ENCODE measurements at places on chromosomes 11 and 22.

- DNase-seq: no peak
These were observed 30.9 kb downstream of the CHEK2 start for GRCh38 chr22:28710576-28711191.

- DNase-seq: no peak
These were observed 37.7 kb downstream of the NF2 start for GRCh38 chr22:29641042-29641699.

GRCh38 chr11:133832096-133832990 is 13.0 kb downstream of the SPATA19 start:
- DNase-seq: no peak

- DNase-seq: no peak
These were observed 37.6 kb upstream of the DBX1 start for GRCh38 chr11:20197881-20198280.

GRCh38 chr11:104897891-104898684 is at the start of gene CASP12:
Gene CASP12 (minus strand): TSS chr11:104898460.
- no peak for DNase-seq

DNA sequence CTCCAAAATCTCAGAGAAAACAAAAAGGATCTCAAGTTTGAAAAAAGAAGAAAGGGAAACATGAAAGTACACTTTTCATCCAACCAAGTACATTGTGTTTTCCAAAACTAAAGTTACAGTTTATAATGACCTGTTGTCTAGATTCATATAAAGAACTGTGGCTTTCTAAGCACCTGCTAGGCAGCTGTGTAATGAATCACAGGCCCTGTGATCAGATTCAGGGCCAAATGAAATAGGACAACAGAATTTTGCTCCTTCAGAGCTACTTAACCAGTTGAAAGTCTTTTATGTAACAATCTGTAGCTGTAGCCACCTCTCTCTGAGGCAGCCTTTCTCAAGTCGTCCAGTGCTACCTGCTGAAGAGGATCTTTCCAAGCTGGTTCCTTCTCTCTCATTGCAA is 960.0 kb upstream of the RAG2 start:
- no peak for DNase-seq

DNA sequence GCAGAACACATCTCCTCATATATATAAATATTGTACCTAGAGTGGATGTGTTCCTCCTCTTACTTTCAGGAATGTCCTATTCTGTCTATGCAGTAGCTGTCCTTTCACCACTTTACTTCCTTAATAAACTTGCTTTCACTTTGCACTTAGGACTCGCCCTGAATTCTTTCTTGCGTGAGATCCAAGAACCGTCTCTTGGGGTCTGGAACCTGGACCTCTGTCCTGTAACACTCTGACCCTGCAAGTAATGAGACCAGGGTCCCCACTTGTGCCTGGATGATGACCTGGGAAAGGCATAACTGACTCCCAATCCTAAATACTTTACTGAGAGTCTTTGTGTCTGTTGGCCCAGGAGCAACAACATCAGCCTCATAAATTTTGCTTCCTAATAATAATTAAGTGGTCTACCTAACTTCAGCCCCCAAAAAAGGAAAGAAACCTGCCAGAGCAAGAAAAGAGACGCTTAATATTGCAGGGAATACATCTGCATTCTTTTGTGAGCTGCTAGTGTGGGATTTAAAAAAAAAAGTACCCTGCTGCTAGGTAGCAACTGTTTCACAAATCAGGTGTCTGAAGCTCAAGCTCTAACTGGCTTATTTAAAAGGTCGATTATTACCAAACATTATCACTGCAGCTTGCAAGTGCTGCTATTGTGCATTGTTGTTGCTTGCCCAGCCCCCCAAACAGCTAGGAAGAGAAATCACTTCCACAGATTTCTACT is 69.3 kb downstream of the FAM168A start:
- DNase-seq: no peak

GRCh38 chr22:26656891-26657851 is at the start of gene MIAT:
Gene MIAT (plus strand): TSS chr22:26657588.
- no peak for DNase-seq

DNA sequence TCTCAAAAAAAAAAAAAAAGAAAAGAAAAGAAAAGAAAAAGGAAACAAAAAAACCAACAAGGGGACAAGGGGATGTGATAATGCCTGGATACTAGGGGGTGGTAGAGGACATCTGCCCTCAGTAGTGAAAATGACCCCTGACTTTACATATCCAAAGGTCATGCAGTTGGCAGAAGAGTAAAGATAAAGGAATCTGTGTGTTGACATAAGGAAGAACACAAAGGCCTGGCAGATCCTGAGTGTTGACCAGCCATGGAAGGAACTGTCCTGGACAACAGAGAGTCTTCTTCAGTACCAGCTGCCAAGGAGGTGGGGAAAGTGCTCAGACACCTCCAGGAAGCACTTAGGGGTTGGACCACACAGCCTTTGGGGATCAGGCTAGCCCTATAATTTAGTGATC is 12.6 kb downstream of the SLC43A1 start:
- no peak for DNase-seq

DNA sequence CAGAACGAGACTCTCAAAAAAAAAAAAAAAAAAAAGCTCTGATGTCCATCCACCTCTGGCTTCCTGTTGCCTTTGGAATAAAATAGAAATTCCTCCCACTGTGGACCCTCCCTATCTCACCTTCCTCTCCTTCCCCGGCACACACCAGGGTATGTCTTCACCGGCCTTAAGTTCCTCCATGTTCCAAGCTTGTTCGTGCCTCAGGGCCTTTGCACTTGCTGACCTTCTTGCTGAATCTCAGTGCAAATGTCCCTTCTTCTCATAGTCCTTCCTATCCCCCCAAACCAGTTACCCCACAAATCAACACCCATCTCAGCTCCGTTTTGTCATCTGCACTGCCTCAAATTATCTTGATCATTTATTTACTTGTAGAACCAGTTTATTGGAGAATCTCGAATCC is 20.6 kb downstream of the IFT27 start:
- no peak for DNase-seq
